IgD-negative memory B cell (primary cell): ENCODE measurements at places on chromosomes 11 and 22. TPM values are rescaled to one million over a fixed set of nuclear protein-coding genes. Genes with fewer than 3 reads are reported as not detected.

Gene NFAM1
- 1.1 TPM for polyA plus RNA-seq

Gene ROBO4
- polyA plus RNA-seq = not detected

Gene OR8G1
- polyA plus RNA-seq = not detected

Gene OR51B4
- not detected for polyA plus RNA-seq

Gene GPR83
- 0.20 TPM for polyA plus RNA-seq

Gene SCN3B
- not detected for polyA plus RNA-seq

Gene PKP3
- not detected for polyA plus RNA-seq

Gene ROM1
- 0.19 TPM for polyA plus RNA-seq

Gene XBP1
- polyA plus RNA-seq = 147 TPM

Gene ANGPTL5
- polyA plus RNA-seq = not detected
